T-helper 22 cell (primary cell): ENCODE measurements at places on chromosomes 5 and 9.

DNA sequence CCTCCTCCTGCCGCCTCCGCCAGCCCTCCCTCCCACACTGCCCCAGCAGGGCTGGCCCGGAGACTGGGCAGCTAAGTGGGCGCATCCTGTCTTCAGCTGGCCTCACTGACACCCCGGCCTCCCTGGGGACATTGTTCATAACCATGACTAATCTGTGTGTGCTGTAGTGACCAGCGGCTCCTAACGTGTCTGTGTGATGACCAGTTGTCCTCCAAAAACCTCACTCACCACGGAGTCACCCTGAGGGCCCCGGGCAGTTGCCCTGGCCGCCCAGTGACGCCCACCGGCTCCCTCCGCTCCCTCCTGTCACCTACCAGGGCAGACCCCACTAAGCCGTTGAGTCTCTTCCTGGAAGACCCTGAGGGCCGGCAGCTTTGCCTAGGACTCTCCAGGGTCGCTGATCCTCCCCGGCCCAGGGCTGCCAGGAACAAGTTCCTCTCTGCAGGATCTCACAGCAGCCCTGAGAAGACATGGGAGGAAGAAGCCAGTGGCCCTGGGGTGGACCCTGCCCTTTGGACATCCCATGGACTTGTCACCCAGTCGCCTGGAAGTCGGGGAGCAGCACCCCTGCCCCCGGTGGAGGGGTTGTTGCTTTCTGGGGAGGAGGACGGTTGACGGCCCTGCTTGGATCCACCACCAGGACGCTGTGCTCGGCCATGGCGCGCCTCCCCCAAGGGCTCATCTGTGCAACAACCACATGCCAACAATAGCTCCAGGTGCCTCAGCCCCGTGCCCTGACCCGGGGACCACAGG lies 110.2 kb upstream of the LMX1B start:
- DNase-seq: no peak

- no peak for DNase-seq
Observed at GRCh38 chr5:96087939-96088338, 126.3 kb upstream of the ELL2 start.

DNA sequence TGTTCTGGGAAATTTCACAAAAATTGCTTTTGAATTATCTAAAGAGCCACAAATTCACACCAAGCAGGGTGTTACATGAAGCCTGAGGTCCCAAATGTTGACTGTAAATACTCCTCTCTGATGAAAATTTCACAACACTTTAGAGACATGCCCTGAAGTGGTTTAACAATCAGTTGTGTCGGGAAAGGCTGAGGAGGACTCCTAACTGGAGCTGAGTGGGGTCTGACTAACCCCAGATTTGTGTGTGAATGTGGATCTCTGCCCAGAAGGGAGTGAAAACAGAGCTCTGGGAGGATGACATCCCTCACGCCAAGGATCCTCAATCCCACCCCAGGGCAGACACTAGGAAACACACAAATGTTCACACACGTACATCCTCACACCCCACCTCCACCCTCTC lies 31.1 kb upstream of the GRXCR2 start:
- DNase-seq: no peak

DNA sequence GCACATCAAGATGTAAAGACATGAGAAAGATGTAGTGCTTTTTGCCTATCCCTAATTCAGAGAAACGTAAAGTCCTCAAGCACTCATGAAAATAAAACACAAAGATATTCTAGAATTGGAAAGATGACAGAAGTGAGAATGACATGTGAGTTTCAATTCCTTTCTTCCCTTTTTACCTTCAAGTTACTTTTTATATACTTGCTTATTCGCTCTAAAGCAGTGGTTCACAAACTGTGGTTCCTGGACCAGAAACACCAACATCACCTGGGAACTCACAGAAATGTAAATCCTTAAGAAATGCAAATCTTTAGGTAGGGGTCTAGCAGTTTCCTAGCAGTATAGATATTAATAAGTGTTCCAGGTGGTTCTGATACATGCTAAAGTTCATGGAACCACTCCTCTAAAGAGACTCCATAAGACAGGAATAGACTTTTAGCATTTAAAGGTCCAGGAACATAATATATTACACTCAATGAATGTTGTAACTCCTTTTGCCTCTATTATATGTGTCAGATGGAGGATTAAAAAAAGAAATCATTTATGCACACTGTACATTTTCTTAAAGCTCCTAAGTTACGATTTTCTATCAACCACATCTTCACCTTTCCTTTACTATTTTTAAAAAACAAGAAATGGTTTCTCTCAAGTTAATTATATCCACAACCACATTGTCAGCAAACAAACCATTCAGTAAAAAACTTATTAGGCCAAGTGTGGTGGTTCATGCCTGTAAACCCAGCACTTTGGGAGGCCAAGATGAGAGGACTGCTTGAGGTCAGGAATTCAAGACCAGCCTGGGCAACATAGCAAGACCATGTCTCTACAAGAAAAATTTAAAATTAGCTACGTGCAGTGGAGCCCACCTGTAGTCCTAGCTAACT lies 39.9 kb downstream of the ERP44 start:
- DNase-seq: no peak

GRCh38 chr9:73009649-73010288 lies 56.9 kb upstream of the ALDH1A1 start:
- no peak for DNase-seq

GRCh38 chr9:20694248-20694647 lies 10.2 kb downstream of the FOCAD start:
- DNase-seq: no peak

GRCh38 chr5:160354666-160355065 lies 15.8 kb downstream of the C1QTNF2 start:
- DNase-seq: no peak

- DNase-seq: no peak
Observed at GRCh38 chr5:57538341-57538955, 55.8 kb upstream of the ACTBL2 start.

DNA sequence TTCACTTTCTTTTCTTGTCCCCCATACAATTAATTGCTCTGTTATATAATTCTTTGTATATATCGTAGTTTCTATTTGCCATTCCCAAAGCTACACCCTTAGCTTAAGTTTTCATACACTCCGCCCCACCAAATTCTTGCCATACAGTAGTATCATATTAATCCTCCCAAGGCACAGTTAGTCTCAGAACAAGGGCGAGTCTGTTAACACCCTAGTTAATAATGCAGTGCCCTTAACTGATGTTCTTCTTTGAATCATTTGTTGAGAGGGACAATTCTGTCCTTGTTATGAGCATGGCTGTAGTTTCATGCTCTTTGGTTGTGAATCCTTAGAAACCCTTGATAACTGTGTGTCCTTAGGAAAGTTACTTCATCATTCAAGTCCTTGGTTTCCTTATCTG lies 206.2 kb downstream of the CFAP90 start:
- no peak for DNase-seq
